ENCODE measurements at places on chromosomes 12 and 14. TPM values are rescaled to one million over a fixed set of nuclear protein-coding genes. Genes with fewer than 3 reads are reported as not detected.

CD69 gene
- 3.6 TPM for total RNA-seq

CACNA2D4 gene
- total RNA-seq = 1.1 TPM

- no peaks in the 10 kb centered on the region for H3K36me3 ChIP-seq
- H3K27ac ChIP-seq = no peak overlapping the region
- no peaks in the 10 kb centered on the region for H3K4me1 ChIP-seq
- no peaks in the 10 kb centered on the region for H3K27me3 ChIP-seq
Observed at GRCh38 chr12:120739821-120740613, 14.4 kb downstream of the ACADS start.

GRCh38 chr12:47718531-47718930 lies 6.8 kb downstream of the ENDOU start:
- no peaks in the 10 kb centered on the region for H3K27me3 ChIP-seq
- H3K4me3 ChIP-seq = no peak overlapping the region
- H3K27ac ChIP-seq = peak overlapping the region; percentile 74
- no peak for DNase-seq
- no peaks in the 10 kb centered on the region for H3K36me3 ChIP-seq
- peaks cover 33% of the 10 kb centered on the region for H3K4me1 ChIP-seq

- no peaks in the 10 kb centered on the region for H3K27me3 ChIP-seq
- peaks cover 27% of the 10 kb centered on the region for H3K4me1 ChIP-seq
- H3K4me3 ChIP-seq = peak overlapping the region; percentile 99
- H3K36me3 ChIP-seq = no peaks in the 10 kb centered on the region
- no peak for DNase-seq
- no peak overlapping the region for H3K27ac ChIP-seq
Observed at GRCh38 chr14:67515386-67516079, 17.6 kb upstream of the PLEKHH1 start.

DNA sequence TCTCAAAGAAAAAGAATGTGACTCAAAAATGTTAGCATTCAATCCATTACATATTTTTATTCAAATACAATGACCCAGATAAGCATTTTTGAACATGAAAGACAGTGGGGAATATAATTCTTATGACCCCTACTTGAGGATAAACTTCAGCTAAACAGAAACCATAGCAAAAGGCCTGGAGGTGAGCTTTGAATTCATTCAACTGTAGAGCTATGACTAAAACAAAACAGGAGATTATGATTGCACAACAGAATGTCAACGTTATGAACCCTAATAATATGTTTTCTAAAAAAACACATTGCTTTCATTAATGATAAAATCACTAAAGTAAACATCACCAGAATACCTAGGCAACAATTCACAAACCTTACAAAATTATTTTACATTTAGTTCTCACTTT lies 27.8 kb downstream of the EFCAB11 start:
- H3K27me3 ChIP-seq = no peaks in the 10 kb centered on the region
- H3K36me3 ChIP-seq = no peaks in the 10 kb centered on the region
- H3K4me1 ChIP-seq = no peaks in the 10 kb centered on the region
- DNase-seq = no peak
- no peak overlapping the region for H3K27ac ChIP-seq
